ENCODE measurements at places on chromosomes 1 and 21.
A peak's percentile ranks its signal among the peaks of the same experiment; 100 is the strongest.

- no peak for DNase-seq
Measured at GRCh38 chr1:203197625-203198024, 11.1 kb upstream of the CHI3L1 start.

GRCh38 chr1:10602936-10603335 is 128.2 kb downstream of the PEX14 start:
- no peak for DNase-seq

GRCh38 chr1:221234791-221235190 is 355.5 kb downstream of the HLX start:
- DNase-seq, result no peak

DNA sequence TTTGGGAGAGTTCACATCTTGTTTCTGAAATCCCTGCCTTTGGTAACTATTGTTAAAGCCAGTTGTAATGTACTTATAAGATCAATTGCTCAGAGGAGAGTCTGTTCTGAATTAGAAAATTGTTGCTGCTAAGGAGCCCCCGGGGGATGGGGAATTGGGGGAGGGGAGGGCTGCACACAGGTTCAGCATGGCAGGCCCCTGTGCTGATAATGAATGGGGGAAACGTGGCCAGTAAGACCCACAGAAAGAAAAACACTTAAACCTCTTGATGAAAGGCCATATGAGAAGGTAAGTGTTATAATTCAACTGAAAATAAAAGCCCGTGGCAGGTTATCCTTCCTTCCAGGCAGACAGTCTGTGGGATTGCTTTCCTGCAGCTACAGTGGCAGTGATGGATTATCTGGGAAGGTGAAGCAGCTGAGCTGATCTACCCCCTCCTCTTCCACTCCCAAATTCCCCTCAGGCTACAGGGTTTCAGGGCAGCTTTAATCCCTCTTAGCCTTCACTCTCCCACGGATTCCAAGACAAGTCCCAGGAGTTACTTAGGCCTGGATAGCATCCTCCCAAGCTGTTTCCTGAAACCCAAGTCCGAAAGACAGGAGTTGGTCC is 398.8 kb downstream of the TBX15 start:
- DNase-seq, result no peak

DNA sequence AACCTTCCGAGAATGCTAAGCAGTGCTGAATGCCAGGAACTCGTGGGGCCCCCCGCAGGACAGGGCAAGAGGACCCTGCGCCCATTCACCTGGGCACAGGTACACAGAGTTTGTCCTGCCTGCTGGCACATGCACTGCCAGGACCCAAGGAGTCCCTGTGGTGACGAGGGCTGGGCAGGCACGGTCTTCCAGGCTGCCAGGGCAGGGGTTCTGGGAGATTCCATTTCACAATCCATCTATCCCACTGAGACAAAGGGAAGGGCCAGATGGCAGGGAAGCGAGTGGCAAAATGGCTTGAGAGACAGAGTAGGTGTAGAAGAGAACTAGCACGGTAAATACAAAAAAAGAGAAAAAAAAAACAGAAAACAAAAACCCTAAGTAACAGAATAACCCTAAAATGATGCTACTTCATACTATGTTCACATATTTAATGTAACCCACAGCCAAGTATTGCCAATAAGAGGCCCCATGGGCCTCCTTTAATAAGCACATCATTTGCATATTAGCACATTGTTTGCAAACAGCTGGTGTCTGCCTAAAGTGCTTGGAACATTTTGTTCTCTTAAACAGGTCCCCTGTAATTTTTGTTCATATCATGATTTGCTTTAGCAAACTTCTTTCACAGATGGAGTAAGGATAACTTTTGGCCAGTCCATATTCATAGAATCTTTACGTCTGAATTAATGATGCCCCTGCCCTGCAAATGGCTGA is 83.8 kb downstream of the STUM start:
- no peak for DNase-seq

DNA sequence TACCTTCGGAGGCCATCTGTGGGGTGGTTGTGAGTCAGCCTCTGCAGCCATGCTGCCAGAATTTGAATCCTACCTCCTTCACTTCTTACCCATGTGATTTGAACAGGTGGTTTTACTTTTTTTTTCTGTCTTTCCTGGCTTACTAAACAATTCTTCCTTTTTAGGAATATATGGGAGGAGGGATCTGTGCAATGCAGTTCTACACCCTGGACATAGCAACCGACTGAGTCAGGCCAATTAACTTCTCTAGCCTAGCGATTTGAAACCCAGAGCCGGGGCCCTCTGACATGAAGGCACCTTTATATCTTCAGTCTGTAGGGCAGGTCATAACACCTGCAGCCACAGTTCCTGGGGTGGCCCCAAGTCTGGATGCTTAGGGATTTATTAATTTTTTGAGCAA is 83.6 kb downstream of the ST6GALNAC3 start:
- DNase-seq, result no peak

DNA sequence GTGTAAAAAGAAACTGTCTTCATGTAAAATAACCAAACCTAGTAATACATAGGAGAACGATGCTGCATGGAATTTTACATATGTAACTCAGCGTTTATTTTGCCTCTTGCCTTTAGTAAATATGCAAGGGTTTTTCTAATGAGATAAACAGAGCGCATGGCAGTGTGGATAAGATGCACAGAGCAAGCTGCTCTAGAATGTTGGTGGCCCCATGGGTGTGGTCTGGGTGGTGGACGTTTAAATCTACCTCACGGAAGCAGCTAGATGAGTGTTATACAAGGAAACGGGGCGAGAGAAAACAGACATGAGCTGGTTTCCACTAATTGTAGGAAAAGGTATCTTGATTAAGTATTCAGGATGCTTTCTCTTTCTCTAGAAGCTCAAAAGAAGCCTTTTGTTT is 205.9 kb downstream of the DSCAM start:
- DNase-seq, result no peak

- peak; percentile 79 for DNase-seq
Measured at GRCh38 chr1:59520827-59521418, 224.0 kb downstream of the FGGY start.

- no peak for DNase-seq
Measured at GRCh38 chr1:150944856-150945255, 18.7 kb downstream of the SETDB1 start.

DNA sequence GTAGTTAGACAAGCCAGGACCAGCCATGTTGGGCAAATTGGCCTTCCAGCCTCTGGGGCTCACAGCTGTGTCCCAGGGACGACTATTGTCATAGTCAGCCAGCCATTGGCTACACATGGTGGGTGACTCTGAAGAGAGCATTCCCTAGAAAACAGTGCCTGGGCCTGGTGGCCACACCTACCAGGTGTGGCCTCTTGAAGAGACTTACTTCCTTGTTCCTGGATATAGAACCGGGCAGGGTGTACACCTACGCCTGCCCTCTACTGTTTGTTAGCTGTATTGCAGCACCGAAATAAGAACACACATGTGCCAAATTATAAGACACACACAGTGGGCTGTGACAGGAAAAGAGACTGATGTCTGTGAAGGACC is 134.6 kb upstream of the ARHGEF16 start:
- no peak for DNase-seq

DNA sequence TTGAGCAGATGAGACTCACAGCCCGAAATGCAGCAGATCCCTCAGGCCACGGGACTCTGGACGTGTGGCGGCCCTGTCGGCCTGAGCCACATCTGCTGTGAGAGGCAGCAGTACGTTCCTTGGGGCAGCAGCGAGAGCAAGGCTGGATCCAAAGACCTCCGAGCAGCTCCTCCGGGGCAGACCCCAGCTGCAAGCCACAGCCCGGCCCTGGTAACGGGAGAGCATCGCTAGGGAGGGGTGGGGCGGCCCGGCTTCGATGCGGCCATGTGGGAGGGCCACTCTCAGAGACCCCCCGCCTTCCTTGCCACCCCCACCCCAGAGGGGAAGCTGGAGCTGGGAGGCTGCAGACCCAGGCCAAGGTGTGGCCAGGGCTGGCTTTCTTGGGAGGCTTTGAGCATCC is 17.8 kb downstream of the PRKCZ start:
- no peak for DNase-seq

GRCh38 chr1:101003012-101003650 is 22.5 kb downstream of the DPH5 start:
- no peak for DNase-seq

- no peak for DNase-seq
Measured at GRCh38 chr1:166089804-166090203, 77.0 kb downstream of the FAM78B start.

- no peak for DNase-seq
Measured at GRCh38 chr1:223319398-223319797, 44.6 kb downstream of the SUSD4 start.

DNA sequence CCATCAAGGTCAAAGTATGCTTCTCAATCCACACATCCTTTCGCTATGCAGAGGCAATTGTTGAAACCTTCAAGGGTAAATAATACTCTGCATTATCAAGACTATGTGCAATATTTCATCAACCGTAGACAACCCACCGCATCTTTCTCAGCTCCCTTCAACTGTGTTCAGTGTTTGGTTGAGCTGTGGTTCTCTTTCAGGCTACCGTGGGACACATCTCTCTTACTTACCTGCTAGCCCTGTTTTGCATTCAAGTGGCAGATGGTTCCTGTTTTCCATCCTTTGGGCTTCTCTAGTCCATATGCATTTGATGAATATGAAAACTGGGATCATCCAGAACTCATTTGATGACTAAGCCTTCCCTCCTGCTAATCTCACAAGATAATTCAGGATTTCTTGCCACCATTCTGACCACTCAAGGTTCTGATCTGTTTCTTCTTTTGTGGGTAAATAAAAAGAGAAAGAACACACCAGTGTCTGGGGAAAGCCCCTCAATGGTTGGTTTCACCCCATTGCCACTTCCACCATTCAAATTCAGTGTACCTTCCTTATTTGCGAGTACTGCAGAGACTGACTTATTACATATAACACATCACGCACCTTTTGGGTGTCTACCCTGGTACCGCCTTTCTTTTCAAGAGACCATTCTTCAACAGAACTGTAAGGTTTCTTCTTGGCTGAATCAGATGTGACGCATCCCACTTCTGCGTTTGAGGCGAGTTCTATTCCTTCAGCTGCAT is 61.7 kb downstream of the BACE2 start:
- DNase-seq, result no peak

- DNase-seq, result no peak
Measured at GRCh38 chr21:29359718-29360117, 61.0 kb downstream of the BACH1 start.

- DNase-seq, result no peak
Measured at GRCh38 chr1:16420424-16421118, 16.7 kb downstream of the SPATA21 start.

GRCh38 chr1:7093297-7093696 is 308.0 kb downstream of the CAMTA1 start:
- no peak for DNase-seq

DNA sequence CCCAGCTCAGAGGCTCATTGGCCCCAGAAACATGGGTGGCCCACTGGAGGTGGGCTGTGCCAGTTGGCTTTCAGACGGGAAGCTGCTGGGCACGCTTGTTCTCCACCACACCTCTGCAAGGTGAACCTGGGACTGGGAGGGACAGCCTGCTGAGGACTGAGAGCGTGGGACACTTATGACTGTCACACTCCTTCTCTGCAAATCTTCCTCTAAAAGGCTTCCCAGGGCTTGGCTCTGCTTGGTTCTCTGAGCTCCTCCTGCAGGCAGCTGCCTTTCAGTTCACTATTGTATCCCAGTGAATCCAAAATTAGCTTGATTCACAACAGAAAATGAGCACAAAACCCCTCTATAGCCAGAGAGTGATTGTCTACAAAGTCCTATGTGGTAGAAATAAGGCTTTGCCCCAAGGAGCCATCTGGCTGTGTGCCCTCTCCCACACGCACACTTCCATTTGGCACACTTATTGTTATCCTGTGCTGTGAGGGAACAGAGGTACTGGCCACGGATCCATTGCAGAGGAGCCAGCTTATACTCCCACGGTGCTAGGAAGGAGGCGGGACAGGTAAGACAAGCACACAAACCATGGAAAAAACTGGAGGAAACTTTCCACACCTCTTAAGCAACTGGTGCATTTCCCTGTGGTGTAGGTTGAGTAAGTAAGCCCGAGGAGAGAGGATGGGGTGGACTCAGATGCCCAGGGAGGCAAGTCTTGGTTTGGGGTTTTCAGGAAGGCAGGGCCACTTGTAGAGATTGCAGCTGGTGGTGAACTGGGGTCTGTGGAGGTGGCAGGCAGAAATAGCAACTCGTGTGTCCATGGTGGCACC is 18.9 kb upstream of the BTG2 start:
- no peak for DNase-seq

- peak; percentile 8 for DNase-seq
Measured at GRCh38 chr21:29610779-29611360, 312.1 kb downstream of the BACH1 start.
